Diencephalon (tissue), 1 donor: ENCODE measurements at places on chromosomes 4 and X. TPM values are rescaled to one million over a fixed set of nuclear protein-coding genes. Genes with fewer than 3 reads are reported as not detected.

The ZNF718 gene
- 29.5 TPM for total RNA-seq

The CSAG2 gene
- not detected for total RNA-seq

The PABPC5 gene
- 16.6 TPM for total RNA-seq

The GLUD2 gene
- total RNA-seq = 3.2 TPM

The IL1RAPL1 gene
- 30.9 TPM for total RNA-seq

The VCX2 gene
- not detected for total RNA-seq

The LRCH2 gene
- 40.6 TPM for total RNA-seq

The ANXA3 gene
- 24.7 TPM for total RNA-seq

The NKX3-2 gene
- not detected for total RNA-seq

The ADGRA3 gene
- 59.7 TPM for total RNA-seq

The ARHGEF6 gene
- 26.8 TPM for total RNA-seq
